Memory B cell (primary cell): ENCODE measurements at places on chromosomes 16 and 17.

GRCh38 chr16:57049678-57050077, 42.7 kb upstream of the CPNE2 start:
- no peak for DNase-seq

DNA sequence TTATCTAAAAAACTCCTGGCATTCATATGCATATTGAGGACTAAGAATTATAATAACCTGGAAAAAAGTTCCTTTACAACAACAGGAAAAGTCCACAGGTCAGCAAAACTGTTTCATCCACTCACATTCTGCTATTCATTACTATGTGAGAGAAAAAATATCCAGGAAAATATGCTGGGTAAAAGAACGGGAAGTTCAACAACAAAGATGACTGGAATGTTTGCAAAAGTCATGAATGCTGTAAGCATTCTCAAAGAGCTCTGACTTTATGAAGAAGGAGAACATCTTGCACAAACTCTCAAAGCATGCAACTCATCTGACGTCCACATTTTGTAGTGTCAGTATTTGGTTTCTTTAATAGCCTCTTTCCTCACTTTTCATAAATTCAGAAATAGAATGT, 56.9 kb upstream of the ALDH3A1 start:
- DNase-seq = no peak

DNA sequence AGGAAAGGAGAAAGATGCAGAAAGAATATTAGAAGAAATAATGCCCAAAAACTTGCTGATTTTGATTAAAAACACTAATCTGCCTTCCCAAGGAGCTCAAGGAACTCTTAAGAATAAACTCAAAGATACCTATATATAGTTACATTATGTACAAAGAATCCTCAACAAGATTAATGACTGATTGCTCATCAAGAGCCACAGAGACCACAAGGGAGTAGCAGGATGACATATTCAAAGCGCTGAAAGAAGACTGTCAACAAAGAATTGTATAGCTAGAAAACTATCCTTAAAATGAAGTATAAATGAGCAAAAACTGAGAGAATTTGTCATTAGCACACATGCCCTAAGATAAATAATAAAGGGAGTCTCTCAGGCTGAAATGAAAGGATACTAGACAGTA, 6.2 kb downstream of the LPCAT2 start:
- DNase-seq = no peak

GRCh38 chr16:68233835-68234187, 2.1 kb downstream of the ESRP2 start:
- DNase-seq = no peak

DNA sequence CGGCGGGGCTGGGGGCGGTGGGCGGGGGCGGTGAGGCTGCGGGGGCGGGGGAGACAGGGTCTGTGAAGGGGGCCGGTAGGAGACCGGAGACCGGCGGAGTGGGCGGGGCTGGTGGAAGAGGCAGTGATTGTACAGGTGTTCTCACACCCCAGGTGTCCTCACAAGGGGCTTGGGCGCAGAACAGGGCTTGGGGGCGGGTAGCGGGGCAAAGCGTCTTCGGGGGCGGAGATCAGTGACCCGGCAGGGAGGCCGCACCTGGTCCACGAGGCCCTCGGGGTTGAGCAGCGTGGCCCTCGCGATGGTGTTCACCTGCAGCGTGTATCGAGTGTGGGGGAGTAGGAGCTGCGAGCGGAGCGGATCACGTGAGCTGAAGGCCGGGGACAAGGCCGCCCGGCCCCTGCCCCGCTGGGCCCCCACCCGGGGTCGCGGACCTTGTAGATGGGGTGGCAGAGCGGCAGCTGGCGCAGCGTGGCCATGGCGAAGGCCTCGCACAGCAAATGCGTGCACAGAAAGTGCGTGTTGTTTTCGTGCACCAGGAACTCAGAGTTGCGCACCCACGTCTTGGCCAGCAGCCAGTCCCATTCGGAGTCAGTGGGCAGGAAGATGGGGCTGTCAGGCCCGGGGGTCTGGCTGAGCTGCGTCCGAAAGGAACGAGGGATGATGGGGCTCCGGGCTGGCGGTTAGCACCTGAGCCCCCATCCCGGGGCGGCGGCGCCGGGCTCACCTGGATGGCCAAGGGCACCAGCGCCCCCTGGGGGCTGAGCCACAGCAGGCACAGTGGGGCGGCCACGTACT, 8.5 kb downstream of the ALOXE3 start:
- DNase-seq = peak; percentile 90

DNA sequence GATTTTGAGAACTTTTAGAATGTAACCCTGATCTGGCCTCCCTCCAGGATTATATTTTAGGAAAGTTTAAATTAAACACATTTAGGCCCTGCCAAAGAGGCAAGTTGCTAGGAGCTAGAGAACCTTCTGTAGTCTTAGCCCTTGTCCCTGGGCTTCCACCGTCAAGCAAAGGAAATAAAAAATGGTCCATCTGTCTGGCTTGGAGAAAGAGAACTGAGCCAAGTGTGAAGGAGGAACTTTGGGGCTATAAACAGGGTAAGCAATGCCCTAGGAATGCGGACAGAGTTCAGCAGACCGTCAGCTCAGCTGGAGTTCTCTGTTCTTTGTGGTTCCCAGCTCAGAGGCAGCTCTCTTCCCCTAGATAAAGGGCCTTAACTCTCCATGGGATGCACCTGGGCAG, 29.6 kb downstream of the RCVRN start:
- DNase-seq = no peak

GRCh38 chr17:37648555-37648954, 5.3 kb upstream of the DDX52 start:
- DNase-seq = no peak
